ENCODE measurements at places on chromosomes 13 and 19.
A peak's percentile ranks its signal among the peaks of the same experiment; 100 is the strongest.

- DNase-seq, result no peak
These were observed 59.5 kb downstream of the ARHGEF18 start for GRCh38 chr19:7408251-7408650.

GRCh38 chr13:42094516-42095040 is 46.1 kb downstream of the DGKH start:
- no peak for DNase-seq

DNA sequence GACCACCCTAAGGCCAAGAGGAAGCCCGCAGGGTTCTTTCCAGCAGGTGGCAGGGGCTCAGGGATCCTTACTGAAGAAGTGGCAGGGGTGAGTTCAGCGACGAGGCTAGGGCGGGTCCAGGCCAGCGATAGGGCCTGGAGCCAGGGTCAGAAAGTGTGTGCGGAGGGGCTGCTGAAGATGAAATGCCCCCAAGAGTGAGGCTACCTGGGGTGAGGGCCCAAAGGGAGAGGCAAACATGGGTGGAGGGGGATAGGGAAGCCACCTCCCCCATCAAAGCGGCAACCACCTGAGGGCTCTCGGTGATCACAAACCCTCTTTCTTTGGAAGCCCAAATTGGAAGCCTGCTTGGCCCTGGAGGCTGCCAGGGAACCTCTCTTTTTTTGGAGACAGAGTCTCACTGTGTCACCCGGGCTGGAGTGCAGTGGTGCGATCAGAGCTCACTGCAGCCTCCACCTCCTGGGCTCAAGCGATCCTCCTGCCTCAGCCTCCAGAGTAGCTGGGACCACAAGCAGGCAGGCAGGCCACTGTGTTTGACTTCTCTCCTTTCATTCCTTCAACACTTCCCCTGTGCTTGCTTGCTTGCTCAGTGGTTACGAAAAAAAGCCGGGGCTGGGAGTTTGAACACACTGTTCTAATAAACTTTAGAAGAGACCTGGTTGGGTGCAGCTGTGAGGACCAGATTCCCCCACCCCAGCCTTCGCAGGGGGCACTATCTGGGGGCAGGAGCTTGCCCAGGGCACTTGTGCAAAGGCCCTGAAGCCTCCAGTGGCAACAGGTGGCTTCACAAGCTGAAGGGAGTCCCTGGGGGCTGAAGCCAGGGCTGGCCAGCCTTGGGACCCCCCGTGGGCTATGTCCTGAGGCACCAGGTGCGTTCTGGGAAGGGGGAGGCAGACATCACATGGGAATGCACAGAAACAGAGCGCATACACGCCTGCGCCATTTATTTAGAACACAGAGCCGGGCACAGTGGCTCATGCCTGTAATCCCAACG is 1.4 kb upstream of the ATP8B3 start:
- DNase-seq, result no peak

GRCh38 chr19:51799774-51800472 is 5.0 kb downstream of the FPR3 start:
- no peak for DNase-seq

- no peak for DNase-seq
These were observed 695 bp downstream of the ICAM1 start for GRCh38 chr19:10271543-10272086.

DNA sequence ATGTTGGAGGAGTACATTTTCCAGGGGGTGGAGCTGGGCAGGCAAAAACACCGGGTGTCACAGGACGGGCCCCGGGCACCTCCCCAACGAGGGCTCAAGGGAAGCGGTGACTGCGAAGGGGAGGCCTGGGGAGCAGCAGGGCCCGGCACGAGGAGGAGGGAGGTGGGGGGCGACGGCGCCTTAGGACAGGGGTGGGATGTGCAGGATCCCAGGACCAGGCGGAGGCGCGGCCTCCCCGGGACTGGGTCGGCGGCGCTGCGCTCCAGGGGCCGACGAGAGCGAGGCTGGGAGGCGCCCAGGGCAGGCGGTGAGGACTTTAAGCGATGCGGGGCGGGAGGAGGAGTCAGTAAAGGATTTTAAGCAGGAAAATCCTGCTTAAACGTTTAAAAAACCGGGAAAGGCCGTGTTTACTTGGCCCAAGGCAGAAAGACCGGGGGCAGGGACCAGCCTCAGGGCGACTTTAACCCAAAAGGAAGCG is 427 bp downstream of the ZNF160 start:
- no peak for DNase-seq

- DNase-seq, result peak; percentile 59
These were observed 182.0 kb upstream of the SERP2 start for GRCh38 chr13:44191504-44192171.

GRCh38 chr19:18794692-18795091 is 3.6 kb upstream of the COMP start:
- DNase-seq, result no peak

GRCh38 chr19:7292950-7293761 is 1.1 kb downstream of the INSR start:
- DNase-seq, result no peak

DNA sequence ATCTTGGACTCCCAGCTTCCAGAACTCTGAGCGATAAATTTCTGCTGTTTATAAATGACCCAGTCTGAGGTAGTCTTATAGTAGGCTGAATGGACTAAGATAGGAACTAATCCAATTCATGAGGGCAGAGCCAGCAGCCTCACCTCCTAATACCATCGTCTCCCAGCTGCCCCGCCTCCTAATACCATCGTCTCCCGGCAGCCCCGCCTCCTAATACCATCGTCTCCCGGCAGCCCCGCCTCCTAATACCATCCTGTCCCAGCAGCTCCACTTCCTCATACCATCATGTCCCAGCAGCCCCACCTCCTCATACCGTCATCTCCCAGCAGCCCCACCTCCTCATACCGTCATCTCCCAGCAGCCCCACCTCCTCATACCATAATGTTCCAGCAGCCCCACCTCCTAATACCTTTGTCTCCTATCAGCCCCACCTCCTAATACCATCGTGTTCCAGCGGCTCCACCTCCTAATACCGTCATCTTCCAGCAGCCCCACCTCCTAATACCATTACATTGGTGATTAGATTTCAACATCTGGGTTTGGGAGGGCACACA is 2.4 kb upstream of the ARGLU1 start:
- DNase-seq, result peak; percentile 41

- no peak for DNase-seq
These were observed 2.2 kb downstream of the PALM3 start for GRCh38 chr19:14059652-14060155.

- DNase-seq, result no peak
These were observed 665 bp downstream of the VASP start for GRCh38 chr19:45507872-45508416.

GRCh38 chr13:29707876-29708543 is 112.5 kb upstream of the SLC7A1 start:
- DNase-seq, result no peak

- no peak for DNase-seq
These were observed 1.7 kb downstream of the DENND1C start for GRCh38 chr19:6479836-6480398.

- no peak for DNase-seq
These were observed 48.0 kb upstream of the ADGRE5 start for GRCh38 chr19:14333101-14333871.
